ENCODE measurements at places on chromosomes 5 and 9. TPM values are rescaled to one million over a fixed set of nuclear protein-coding genes. Genes with fewer than 3 reads are reported as not detected.
A peak's percentile ranks its signal among the peaks of the same experiment; 100 is the strongest.

- no peak for DNase-seq
These were observed 31.5 kb downstream of the MED27 start for GRCh38 chr9:132048201-132048600.

IQGAP2 gene
- total RNA-seq, result 9.7 TPM

- no peak for DNase-seq
These were observed 153.7 kb downstream of the TLE1 start for GRCh38 chr9:81535542-81536241.

MAMDC2 gene
- 46.3 TPM for total RNA-seq

STPG3 gene
- total RNA-seq, result not detected

DNA sequence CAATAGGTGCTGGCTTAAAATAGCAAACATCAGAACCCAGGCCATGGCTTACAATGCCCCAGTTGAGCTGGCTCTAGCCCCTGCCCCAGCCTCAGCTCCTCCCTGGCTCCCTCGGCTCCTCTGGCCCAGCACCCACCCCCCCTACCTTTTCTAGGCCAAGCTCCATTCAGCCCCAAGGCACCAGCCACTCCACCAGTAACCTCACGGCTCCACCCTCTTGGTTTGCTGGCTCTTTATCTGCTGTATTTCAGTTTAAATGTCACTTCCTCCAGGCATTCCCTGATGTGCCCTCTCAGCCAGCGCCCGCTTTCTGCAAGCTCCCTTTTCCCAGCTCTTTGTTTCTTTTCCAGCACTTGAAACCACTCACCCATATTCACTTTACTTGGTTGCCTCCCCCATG lies 10.6 kb downstream of the C1QTNF2 start:
- DNase-seq, result no peak

DNA sequence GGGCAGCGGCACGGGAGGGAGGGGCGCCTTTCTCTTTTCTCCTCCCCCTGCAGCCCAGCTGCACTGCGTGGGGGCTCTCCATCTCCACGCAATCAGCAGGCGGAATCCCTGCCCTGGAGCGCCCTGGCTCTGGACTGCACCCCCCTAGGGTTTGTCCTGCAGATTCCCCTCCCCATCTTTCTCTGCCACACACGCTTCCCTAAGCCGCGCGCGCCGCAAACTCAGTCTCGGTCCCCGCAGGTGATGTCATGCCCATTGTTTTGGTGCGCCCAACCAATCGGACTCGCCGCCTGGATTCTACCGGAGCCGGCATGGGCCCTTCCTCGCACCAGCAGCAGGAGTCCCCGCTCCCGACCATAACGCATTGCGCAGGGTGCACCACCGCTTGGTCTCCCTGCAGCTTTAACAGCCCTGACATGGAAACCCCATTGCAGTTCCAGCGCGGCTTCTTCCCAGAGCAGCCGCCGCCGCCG lies at the start of gene KCNN2:
Gene KCNN2, plus strand, starts transcription at position 347 of the 473 bp plus-strand sequence. Its CDS starts 70 bp downstream, at position 417.
- peak; percentile 84 for DNase-seq

- DNase-seq, result no peak
These were observed 413.4 kb upstream of the SLC30A5 start for GRCh38 chr5:68680366-68680765.

GRCh38 chr9:36932198-36932597 lies 101.9 kb downstream of the PAX5 start:
- no peak for DNase-seq

DNA sequence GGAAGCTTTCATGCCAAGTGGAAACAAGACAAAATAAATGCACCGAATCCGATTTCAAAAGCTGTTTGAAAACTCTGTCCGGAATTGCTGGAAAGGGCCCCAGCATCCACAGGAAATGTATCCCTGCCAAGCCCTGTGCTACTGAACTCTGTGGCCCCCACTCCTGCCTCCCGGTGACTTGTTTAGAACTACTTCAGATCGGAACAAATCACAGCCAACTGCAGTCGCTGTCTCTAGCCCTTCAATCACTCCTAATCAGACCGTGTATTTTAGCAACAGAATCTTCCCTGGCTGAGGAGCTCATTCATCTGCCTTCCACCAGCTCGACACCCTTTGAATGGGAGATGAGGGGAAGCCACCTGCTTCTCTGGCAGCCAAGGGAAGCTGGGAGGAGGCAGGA lies 94.1 kb downstream of the KCNIP1 start:
- no peak for DNase-seq

- no peak for DNase-seq
These were observed 28.4 kb downstream of the ERP44 start for GRCh38 chr9:100070104-100071041.

- no peak for DNase-seq
These were observed 641.6 kb downstream of the NR2F1-AS1 start for GRCh38 chr5:92939428-92939827.

All from ureter (tissue), 1 donor.